ENCODE measurements at places on chromosomes 1 and 21. TPM values are rescaled to one million over a fixed set of nuclear protein-coding genes. Genes with fewer than 3 reads are reported as not detected.

The MRAP gene
- not detected for total RNA-seq

The ANKRD34A gene
- total RNA-seq = 1.6 TPM

The HNRNPU gene
- total RNA-seq = 511 TPM

The CD55 gene
- 1,455 TPM for total RNA-seq

The KPRP gene
- not detected for total RNA-seq

DNA sequence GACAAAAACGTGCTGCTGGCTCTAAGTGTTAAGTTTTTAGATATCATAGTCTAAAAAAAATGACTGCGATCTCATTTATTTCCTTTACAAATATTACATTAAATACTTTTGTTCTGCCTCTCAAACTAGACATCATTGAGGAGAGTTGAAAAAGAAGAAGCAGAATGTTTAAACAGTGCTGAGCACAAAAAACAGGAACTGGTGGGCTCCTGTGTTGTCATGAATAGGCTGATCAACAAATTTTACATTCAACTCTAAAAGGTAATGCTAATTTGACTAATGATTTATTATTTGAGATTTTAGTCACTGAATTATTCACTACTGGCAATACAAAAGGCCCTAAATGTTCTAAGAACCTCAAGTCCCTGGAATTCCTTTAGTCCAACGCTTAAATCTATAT lies 66.1 kb downstream of the GPATCH2 start:
- DNase-seq = no peak

- no peak for DNase-seq
Observed at GRCh38 chr1:30049748-30050296, 673.6 kb downstream of the MATN1 start.

DNA sequence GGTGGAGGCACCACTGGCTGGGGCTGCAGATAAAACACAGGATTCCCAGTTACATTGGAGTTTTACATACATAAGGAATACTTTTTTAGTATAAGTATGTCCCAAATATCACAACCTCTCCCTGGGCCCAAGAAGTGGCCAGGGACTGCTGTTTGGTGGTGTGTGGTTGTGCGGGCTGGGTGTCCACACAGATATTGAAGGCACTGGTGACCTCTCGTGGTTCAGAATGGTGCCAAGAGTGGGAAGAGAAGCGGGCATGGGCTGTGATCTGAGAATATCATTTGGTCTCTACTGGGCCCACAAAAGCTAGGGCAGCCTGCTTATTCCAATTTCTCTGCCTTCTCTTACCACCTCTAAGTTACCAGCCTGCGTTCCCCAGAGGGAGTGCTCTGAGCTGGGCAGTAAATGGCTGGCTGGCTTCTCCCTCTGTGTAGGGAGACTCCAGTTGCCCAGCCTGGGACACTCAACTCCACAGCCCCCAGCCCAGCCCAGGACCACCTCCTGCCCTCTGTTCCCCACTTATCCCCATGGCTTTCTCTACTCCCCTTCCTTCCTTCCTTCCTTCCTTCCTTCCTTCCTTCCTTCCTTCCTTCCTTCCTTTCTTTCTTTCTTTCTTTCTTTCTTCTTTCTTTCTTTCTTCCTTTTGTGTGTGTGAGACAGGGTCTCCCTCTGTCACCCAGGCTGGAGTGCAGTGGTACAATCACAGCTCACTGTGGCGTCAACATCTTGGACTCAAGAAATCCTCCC lies 42.8 kb upstream of the RD3 start:
- no peak for DNase-seq

GRCh38 chr1:228763561-228763960 lies 28.3 kb downstream of the RHOU start:
- DNase-seq = no peak

DNA sequence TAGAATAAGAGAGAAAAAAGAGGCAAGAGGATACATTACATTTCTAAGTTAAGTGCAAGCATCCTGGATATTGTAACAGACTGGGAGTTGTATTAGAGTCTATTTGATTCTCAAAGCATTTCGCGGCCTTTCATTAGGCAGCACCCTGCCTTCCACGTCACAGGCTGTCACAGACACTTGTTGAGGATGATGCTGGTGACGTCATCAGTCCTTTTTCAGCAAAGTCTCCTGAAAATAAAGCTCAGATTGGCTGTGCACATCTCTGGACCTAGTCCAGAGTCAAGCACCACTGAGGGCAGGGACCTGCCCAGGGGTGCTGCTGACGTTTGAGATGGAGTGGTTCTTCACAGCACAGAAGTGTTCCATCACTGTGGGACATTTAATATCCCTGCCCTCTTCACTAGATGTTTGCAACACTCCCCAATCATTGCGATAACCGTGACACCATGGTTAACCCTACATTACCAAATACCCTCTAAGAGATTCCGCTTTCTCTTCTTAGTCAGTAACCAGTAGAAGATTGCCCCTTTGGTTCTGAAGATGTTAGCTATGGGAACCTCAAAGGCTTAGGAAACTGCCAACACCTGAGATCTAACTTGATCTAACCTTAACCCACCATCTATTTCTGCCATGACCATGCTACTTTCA lies 72.7 kb upstream of the F3 start:
- DNase-seq = no peak

- DNase-seq = peak; percentile 54
Observed at GRCh38 chr1:234369033-234369430, 4.2 kb upstream of the COA6 start.

GRCh38 chr21:17438635-17439034 lies 74.2 kb upstream of the CXADR start:
- DNase-seq = no peak

- DNase-seq = no peak
Observed at GRCh38 chr1:188386161-188386560, 1557.4 kb downstream of the PLA2G4A start.

GRCh38 chr1:226002667-226003501 lies 3.7 kb upstream of the SDE2 start:
- DNase-seq = peak; percentile 79

GRCh38 chr1:159197561-159198557 lies 6.8 kb upstream of the ACKR1 start:
- peak; percentile 73 for DNase-seq
